NCI-H1417 (cell line): ENCODE measurements at places on chromosomes 3 and 15.

DNA sequence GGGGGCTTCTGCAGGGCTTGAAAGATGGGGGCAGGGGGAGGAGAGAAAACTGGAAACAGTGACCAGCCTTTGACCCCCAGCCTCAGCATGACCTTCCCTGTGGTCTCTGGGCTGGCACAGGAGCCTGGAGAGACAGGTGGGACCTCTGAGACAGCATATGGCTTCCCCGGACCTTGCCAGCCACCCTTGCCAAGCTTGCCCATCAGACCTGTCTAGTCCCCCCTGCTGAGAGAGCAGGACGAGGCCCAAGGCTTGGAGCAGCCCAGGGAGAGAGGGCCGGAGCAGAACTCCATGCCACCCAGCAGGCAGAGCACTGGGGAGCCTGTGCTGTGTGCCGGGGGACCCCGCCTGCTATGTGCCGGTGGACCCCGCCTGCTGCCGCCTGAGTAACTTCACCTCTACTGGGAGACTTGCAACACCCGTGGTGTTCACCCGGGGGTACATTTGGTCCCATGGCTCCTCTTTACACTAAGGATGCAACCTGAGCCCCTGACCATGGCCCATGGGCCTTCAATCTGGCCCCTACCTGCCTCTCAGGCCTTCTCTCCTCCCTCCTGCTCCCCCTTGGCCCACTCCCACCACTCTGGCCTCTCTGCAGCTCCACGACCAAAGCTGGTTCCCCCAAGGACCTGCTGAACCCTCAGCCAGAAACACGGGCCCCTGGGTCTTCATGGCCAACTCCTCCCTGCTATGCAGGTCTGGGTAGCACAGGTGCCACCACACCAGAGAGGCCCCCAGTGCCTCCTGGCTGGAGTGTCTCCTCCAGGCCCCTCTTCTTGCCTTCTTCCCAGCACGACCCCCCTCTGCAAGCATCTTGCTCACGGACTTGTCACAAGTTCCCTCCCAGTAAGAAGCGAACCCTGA, 21.1 kb upstream of the SLC41A3 start:
- no peak for DNase-seq

GRCh38 chr15:101133751-101134261, 118.0 kb downstream of the CHSY1 start:
- DNase-seq, result no peak

DNA sequence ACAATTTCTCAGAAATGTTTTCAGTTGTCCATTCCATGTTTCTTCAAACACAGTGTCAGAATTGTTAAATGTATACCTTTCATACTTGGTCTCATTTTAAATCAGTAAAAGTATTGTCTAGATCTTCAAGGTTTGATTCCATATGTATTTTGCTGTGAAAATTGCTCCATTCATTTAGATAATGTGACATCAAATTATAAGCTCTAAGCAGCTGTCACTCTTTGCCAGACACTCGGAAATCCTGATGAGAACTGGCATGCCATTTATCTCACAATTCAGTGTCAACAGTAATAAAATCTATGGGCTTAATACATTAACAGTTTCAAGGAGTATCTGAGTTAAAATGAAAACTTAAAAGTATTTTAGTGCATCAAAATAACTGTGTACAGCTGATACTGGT, 1025.3 kb upstream of the EPHA6 start:
- no peak for DNase-seq

DNA sequence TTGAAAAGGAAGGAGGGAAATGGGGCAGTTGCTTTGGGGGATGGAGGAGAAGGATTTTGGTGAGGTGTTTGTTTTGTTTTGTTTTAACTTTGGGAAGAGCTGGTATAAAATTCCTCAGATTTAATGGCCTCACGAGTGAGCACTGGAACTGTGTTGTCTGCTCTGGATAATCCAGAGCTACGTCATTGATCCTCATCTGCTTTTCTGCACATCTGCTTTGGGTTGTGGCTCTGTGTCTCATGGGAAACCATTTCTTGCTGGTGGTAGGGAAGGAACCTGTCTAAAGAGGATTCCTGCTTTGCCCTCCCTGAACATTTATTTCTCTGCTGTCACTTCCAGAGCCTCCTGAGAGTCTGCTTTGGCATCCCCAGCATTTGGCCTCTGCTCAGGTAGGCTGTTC, 3.1 kb downstream of the SNRK start:
- no peak for DNase-seq

DNA sequence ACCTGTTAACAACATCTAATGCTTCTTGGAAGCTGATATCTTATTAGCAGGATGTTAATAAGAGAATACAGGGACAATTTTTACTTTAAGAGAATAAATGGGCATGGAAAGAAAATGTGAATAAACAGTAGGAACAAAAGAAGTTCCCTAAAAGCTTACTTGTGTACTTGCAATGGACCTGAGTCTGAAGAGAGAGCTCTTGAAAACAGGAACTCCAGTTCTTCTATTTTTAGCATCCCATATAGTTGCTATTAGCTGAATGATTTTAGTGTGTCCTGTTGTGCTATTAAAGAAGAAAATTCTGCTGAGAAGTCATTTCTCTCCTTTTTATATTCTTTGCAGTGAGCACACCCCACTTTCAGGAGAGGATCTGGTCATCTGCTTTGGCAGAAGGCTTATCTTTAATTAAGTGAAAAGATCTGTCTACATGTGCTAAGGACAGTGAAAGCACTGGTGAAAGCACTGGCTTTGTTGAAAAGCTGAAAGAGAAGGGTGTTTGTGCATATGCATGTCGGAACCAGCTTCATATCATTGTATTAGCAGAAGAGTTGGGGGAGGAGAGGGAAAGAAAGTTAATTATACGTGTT, 1.4 kb upstream of the ST3GAL6 start:
- no peak for DNase-seq

DNA sequence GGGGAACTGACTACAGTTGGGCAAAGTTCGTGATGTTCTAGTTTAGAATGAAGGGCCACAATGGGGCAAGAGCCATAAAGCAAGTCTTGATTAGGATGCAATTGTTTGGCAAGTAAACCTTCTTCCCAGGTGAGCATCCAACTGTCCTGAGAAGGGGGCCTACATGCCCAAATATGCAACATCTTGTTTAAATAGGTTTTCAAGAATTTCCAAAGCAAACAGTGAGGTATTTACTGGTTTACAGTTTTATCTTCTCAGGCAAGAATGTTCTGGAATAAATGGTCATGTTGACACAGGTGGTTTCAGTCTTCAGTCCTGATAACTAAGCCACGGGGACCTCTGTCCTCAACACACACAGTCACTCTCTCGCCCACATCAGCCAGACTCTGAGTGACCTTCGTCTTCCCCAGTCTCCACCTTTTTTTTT, 90.3 kb upstream of the FAM174B start:
- no peak for DNase-seq

- no peak for DNase-seq
Measured at GRCh38 chr15:28273873-28274610, 47.9 kb downstream of the HERC2 start.

DNA sequence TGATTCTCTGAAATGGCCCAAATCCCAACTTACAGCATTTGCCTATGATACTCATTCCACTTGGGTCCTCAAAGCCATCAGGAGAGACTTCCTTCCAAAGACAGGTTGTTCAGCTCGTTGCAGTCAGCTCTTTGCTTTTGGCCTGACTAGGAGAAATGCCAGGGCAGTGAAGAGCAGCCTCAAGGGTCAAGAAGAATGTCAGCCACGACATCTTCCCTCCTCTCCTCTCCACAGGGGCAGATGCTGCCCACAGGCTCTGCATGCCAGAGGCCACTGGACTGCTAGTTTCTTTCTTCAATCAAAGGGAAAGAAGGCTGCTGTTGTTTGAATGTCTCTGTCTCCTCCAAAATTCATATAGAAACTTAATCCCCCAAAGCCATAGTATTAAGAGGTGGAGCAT, 201.7 kb upstream of the PFN2 start:
- no peak for DNase-seq

GRCh38 chr3:72344236-72344635, 504.0 kb downstream of the SHQ1 start:
- DNase-seq, result no peak

DNA sequence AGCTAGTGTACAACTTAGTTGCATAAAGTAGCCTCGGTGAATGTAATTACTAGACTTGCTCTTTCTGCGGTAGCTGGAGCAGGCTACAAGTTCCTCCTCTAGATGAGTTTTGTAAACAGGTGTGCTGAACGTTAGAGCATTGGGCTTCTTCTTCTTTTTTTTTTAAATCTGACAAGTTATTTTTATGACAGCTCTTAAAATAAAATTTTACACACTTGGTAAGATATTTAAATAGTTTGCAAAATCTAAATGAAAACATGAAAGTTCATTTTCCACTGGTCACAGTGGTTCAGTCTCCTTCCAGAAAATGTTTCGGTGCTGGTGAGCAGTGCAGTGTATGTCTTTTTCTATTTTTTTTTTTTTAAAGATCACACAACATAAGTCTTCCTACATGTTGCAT, 3.0 kb downstream of the CCR9 start:
- DNase-seq, result no peak

GRCh38 chr15:77285057-77285997, 134.6 kb downstream of the PEAK1 start:
- DNase-seq, result no peak

DNA sequence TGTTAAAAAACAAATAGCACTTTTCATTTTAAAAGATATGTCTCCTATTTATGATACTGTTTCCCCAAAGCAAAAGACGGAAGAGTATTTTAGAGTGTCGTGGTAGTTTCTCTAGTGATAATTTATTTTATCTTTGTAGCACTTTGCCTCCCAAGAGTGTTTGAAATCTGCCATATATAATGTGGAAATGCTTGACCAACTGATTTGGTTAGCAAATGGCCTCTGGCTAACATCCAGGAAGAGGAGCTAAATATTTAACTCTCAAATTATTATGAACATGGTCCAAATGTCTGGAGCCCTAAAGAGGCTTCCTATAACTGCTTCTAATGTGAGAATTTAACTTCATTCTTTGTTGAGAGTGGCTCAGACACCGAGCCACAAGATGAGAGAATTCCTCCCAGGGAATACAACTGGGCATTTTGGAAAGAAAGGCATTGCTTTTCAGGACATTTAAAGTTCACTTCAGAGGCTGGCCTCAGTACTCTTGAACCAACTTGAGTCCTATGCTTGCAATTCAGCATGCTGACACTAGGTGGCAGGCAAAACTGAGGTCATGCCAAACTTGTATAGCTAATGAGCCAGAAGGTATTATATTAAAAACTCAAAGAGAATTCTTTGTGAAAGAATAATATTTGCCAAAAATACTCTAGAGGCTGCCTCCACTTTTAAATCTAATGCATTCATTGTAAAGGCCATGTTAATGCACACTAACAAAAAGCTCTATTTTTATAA, 104.5 kb downstream of the RARB start:
- no peak for DNase-seq

DNA sequence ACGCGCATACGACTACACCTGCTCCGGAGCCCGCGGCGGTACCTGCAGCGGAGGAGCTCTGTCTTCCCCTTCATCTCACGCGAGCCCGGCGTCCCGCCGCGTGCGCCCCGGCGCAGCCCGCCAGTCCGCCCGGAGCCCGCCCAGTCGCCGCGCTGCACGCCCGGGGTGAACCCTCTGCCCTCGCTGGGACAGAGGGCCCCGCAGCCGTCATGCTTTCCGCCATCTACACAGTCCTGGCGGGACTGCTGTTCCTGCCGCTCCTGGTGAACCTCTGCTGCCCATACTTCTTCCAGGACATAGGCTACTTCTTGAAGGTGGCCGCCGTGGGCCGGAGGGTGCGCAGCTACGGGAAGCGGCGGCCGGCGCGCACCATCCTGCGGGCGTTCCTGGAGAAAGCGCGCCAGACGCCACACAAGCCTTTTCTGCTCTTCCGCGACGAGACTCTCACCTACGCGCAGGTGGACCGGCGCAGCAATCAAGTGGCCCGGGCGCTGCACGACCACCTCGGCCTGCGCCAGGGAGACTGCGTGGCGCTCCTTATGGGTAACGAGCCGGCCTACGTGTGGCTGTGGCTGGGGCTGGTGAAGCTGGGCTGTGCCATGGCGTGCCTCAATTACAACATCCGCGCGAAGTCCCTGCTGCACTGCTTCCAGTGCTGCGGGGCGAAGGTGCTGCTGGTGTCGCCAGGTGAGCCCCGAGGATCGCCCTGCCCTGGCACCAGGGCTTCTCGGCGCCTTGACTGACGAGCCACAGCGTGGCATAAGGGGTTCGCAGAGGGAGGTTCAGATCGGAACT, 420 bp downstream of the SLC27A2 start:
- DNase-seq, result peak; percentile 55

- DNase-seq, result no peak
Measured at GRCh38 chr3:85171976-85172375, 213.2 kb downstream of the CADM2 start.

DNA sequence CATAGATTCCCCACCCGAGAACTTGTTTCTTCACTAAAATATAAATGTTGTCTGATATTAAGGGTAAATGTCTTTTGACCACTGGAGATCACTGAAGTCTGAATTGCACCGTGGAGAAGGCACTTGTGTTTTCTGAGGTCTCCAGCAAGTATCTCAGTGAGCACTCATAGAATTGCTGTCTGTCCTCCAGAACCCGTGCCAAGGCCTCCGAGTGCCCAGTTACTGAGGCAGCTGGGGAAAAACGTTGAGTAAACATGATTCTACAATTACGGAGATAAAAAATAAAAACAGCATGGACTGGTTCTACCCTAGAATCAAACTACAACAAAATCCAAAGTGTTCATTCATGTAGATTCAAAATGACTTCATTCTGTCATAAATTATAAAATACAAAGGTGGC, 60.0 kb downstream of the MLH1 start:
- DNase-seq, result no peak

- DNase-seq, result no peak
Measured at GRCh38 chr3:172357850-172358754, 90.2 kb downstream of the GHSR start.

DNA sequence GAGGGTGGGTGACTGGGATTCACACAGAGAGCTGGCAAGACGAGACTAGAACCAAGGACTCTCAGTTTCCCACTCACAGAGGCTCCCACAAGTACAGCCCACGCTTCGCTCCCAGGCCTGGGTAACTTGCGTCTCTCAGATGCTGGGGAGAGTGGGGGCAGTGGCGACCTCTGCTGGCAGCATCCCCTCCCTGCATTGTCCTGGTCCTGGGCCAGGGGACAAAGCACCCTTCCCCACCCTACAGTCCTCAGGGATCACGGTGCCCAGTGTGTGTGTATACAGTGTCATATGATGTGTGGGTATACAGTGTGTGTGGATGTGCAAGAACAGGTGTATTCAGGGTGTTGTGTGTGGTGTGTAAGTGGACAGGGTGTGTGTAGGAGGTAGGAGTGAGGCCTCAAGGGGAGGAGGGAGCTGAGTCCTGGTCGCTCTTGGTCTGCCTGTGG, 12.8 kb downstream of the VILL start:
- DNase-seq, result no peak
